GOT3 (cell line): ENCODE measurements at places on chromosomes 3 and 15.

GRCh38 chr3:156808025-156808424 lies 18.1 kb upstream of the LEKR1 start:
- no peak for DNase-seq

DNA sequence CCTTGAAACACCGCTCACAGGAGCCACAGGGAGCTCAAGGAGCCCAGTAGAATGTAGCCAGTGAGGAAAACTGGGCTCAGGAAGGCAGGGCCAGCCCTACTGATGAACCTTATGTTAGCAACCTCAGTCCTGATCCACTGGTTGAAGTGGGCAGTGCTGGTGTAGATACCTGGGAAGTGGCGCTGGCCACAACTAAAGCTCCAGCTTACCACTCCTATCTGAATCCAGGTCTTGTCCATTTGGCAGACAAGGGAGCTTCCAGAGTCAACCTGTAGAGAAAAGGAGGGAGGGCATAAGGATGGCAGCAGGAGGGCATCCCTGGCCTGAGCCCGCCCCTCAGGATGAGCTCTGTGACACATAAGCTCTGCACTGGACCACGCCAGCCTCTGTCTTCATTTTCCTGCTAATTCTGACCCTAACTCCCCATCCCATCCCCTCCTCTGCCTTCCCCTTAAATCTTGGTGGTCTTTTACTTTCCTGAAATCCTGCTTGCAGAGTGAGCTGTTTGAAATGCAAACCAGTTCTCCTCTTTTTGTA lies 2.1 kb upstream of the PRSS50 start:
- DNase-seq = no peak

DNA sequence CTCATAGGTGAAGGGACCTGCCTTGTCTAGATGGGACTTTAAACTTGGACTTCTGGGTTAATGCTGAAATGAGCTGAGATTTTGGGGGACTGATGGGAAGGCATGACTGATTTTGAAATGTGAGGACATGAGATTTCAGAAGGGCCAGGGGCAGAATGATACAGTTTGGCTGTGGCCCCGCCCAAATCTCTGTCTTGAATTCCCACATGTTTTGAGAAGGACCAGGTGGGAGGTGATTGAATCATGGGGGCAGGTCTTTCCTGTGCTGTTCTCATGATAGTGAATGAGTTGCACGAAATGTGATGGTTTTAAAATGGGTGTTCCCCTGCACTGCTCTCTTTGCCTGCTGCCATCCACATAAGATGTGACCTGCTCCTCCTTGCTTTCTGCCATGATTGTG lies 42.8 kb downstream of the ILDR1 start:
- DNase-seq = no peak

DNA sequence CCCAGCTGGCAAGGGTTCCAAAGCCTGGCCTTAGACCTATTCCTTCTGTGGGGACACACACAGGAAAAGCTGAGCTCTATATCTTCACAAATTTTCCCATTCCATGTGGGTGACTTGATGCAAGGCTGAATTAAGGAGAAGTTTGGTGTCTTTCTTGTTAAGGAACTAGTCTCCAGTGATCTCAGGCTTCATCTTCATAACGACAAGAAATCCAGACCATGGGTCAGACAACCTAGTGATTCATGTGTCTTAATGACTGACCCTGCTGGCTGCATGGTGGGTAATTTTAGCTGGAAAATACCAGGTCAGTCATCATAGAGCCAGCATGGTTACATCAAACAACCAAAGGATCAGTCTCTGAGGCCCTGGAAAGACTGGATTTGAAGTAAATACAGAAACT lies 112.7 kb upstream of the SLC4A7 start:
- no peak for DNase-seq

- DNase-seq = no peak
Measured at GRCh38 chr3:11626084-11626463, 17.6 kb downstream of the VGLL4 start.

DNA sequence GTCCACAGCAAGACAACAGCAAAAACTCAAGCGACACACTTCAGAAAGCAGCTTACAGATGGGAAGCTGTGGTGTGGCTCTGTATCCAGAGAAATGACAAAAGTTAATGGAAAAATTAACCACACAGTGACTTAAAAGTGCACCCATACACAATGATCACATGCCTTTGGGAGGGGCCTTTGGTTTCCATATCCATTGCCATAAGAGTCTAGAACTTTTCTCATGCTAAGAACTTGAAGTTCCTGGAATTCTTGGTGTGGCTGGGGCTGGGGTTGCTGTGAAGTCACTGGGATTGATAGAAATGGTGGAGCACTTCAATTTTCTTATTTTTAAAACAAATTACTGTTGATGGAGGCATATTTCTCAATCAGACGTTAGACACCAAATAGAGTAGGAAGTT lies 108.6 kb upstream of the FEZF2 start:
- DNase-seq = no peak

- no peak for DNase-seq
Measured at GRCh38 chr3:104787306-104787705, 579.4 kb upstream of the ALCAM start.

DNA sequence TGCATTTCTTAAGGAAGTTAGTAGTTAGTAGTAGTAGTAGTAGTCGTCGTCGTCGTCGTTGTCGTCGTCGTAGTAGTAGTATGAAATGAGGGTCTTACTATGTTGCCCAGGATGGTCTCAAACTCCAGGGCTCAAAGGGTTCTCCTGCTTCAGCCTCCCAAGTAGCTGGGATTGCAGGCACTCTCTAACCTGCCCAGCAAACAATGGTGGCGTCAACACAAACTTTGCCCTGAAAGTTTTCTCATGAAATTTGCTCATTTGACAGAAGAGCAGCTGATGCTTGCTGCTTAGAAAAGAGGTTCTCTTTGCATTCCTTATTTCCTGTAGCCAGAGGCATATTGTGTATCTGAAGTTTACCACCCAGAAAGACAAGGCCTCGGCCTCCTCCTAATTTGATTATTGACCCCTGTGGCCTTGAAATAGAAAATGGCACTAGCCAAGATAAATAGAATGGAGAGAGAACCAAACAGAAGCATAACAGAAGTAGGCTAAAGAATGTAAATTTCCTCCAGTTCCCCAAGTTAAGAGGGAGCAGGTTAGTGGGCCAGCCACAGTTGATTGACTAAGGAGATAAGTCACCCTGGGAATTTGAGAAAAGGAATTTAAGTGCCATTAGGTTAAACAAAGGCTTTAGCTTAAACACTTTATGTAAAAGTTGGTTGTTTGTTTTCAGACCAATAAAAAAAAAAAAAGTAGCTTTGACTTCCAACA lies 166.2 kb upstream of the ROBO2 start:
- no peak for DNase-seq

DNA sequence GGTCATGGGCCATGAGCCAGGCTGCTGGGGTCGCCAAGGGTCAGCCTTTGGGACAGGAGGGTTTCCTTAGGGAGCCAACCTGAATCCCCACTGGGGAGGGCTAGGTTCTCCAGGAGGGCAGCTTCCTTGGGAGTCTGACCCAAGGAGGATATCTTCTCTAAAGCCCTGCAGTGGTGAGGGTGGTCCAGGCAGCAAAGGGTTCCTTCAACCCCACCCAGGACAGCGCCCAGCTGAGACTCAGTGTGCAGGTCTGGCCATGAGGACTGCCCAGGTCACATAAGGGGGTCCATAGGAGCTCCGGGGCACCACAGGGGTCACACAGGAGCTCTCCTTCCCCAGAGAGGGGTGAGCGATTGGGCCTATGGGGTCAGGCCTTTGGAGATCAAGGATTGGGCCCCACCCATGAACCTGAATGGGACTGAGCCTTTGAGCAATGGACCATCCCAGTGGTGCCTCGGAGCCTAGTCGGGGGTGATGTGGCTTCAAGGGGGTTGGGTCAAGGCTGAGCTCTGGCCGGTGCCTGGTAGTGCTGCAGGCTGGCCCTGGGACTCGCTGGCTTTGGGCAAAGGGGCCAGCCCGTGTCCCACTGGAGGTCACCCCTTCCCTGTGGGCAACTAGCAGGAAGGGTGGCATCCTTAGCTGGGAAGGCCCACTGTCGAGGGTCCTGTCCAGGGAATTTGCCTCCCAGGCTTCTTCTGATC lies 216.5 kb downstream of the SNRPN start:
- no peak for DNase-seq

- DNase-seq = no peak
Measured at GRCh38 chr15:74434263-74435136, 742 bp upstream of the SEMA7A start.

DNA sequence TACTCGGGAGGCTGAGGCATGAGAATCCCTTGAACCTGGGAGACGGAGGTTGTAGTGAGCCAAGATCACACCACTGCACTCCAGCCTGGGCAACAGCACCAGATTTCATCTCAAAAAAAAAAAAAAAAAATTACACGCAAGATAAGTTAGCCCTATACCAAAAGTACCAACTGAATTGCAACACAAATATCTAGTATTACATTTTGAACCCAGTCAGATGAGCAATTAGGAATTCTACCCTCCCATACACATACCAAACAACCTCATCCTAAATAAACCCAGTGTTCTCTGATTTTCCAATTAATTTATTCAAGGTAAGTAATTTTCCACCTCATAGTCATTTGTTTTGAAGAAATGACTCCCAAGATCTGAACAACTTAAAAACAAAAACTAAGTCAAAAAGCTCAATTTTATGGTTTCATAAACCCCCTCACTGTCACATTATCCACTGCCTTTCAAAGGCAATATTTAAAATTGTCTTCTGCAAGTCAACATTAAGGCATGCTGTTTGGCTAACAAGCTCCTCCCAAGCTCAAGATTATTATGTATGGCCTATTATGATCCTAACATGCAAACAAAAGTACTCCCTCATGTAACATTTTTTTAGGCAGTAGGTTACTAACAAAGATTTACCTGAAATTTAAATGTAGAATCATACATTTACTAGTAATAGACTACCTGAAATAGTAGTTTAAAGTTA lies 4.5 kb downstream of the RAF1 start:
- no peak for DNase-seq

DNA sequence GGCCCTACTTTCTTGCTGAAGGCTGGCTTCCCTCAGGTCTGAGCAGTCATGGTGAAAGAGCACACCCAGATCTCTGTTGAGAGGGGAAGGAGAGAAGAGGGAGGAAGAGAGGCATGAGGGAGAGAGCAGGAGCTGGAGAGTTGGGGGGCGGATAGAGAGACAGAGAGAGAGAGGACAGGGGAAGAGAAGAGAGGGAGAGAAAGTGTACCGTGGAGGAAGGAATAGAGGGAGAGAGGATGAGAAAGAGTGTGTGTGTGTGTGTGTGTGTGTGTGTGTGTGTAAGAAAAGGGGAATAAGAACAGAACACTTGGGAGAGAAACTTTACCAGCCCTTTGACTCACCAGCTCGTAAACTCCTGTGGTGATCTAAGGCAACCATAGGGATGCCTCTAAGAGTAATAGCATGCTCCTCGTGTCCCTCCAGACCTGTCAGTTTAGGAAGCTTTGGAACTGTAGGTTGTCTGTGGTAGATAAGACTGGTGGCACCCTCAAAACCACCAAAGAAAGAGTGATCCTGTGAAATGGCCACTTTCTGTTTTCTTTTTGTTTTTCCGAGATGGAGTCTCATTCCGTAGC lies 18.2 kb downstream of the ZNF592 start:
- no peak for DNase-seq

DNA sequence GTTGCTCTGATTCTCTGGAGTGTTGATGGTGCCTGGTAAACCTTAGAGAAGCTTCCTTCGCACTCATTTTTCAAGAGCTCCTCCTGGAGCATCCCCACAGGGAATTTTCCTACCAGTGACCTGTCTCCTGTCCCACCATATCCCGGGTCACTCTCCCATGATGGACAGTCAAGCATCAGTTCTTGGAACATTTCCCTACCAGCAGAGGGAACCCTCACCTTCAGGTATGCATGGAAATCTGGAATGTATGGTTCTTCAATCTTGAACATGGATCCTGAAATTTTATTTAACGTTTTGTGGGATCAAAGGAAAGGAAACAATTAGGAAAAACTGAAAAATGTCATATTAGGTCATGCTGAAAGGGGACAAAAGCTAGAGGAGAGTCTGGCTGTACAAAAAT lies 153.8 kb downstream of the SPATA16 start:
- no peak for DNase-seq

- DNase-seq = no peak
Measured at GRCh38 chr15:32134842-32135241, 104.5 kb downstream of the CHRNA7 start.

GRCh38 chr3:39573392-39573791 lies 105.9 kb downstream of the MOBP start:
- no peak for DNase-seq

GRCh38 chr3:80677796-80678195 lies 910.0 kb upstream of the ROBO1 start:
- DNase-seq = no peak

DNA sequence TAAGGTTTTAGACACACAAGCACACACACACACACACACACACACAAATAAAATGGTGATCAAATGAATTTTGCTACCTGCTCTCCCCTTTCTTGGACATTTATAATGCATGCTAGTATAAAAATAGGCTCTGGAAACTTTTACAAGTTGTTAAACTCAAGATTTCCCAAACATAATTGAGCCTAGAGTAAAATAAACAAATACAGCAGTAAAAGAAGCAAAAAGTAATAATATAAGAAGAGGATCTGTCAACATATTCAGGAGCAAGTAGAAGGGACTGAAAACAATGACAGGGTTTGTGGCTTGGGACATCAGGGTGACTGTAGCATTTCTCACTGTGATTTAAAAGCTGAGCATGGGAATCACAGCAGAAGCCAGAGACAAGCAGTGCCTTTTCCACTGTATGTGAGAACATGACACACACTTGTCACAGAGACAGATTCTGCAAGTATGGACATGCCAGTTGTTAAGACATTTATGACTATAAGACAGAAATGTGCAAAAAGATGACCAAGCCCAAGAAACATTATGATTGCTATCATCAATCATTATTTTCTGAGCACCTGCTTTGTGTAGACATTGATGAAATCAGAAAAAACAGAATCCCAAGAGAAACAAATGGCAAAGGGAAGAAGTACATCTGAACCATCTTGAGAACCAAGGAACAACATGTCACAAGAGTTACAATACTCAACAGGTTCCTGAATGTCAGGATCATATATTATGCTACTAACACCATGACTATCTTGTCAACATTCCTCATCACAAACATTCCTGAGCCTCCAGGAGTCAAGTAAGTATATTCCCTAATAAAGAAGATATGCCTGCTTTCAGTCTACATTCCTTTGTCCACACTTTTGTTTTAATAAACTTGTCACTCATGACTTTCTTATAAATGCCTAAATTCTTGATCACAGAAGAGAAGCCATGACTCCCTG lies 7.1 kb downstream of the THRB start:
- DNase-seq = no peak

DNA sequence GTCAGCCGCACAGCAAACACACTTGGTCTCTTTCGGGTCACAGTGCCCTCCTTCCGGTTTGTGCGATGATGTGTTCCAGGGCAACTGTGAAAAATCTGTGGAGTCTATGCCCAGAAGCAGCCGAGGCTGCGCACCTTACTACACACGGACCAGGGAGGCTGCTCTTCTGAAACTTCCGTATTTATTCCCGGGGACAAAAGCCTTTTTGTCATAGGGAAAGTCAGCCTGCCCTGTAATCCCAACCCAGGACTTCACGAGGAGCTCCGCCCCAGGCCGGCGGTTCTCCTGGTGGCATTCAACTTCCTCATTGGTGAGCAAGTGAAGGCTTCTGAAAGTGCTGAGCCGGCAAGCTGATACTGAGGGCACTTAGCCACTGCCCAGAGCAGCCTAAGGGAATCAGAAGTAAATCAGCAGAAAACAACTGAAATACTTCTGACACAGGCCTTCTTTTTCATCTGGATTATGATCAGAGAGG lies 126.5 kb downstream of the FMN1 start:
- DNase-seq = no peak
